ENCODE measurements at places on chromosomes 16 and 17.

DNA sequence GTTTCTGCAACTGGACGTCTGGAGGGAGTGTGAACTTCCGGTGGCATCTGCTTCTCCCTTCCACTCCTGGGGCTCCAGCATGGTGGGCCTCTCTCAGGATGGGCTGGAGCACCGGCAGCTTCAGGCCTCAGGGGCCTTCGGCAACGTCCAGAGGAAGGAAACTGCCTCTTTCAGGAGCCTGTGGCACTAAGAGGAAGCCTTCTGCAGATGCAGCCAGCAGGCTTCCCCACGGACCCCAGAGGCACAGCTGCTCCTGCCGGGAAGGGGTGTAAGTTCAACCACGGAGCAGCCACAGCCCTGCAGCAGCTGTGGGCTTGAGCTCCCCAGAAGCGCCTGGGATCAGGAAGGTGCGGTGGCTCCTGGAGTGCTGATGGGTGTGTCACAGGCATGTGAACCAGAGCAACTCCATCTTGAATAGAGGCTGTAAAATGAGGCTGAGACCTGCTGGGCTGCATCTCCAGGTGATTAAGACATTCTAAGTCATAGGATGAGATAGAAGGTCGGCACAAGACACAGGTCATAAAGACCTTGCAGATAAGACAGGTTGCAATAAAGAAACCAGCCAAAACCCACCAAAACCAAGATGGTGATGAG lies 50.8 kb upstream of the KLHDC4 start:
- no peak for DNase-seq

GRCh38 chr17:8725881-8726876 lies 18.5 kb downstream of the CCDC42 start:
- DNase-seq = no peak

DNA sequence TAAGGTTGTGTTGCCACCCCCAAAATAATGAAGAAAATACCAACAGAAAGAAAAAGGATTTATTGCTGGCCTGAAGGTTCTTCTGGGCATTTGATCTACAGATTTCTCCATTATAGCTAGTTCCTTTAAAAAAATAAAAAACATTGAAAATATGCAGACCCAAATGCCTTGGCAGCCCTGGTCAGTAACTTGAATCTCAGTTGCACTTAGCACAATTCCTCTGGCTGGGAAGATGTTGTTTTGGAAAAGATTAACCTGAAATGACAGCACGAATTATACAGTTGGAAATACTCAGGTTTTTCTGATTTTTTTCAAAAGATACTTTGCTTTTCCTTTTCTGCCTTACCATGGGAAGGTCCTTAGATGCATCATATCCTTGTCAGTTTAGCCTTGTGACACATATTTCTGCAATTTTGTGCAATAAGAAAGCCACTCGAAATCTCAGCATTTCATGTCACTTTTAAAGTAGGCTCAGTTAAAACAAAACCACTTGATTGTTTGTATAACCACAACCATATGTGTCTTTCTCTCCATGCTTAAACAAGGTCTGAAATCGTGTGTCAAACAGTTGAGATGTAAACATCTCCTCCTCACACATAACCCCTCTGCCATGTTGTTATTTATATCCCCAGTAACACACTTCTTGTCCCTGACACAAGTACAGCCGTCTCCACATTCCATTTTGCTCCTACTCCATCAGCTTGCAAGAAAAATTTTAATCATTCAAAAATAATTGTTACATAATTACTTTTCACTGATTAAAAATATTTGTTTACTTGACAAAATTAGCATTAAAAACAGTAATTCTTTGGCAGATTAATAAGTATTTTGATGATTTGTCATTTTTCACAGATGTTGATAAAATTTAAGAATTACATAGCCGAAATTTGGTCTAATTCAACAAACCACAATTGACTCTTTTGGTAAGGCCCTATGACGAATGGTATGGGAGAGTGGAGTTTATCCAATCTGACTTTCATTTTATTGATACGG lies 61.1 kb downstream of the SIAH1 start:
- no peak for DNase-seq

- DNase-seq = no peak
These were observed 34.9 kb downstream of the CD300LF start for GRCh38 chr17:74677558-74678466.

DNA sequence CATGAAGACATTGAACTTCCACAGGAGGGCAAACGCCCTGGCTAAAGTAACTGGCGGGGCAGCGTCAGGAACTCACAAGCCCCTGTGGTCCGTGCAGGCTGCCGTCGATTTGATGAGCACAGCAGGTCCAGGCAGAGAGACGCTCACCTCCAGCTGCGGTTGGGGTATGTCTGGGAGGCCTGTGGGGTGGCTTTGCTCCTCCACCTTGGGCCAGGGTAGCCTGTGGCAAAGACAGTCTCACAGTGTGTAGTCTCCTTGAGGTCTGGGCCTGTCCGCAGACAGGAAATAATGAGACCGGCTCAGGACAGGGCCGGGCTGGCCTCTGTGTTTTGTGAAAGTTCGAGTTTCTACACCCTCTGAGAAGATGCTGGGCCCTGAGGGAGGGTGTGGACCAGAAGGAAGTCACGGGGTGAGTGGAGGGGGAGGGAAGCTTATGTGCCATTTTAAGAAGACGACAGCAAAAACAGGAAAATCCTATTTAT lies 103.3 kb downstream of the METRNL start:
- no peak for DNase-seq

GRCh38 chr16:88743693-88744576 lies 37.6 kb downstream of the CTU2 start:
- peak; percentile 68 for DNase-seq

GRCh38 chr17:19502517-19502916 lies 31.1 kb upstream of the SLC47A1 start:
- no peak for DNase-seq
